ENCODE measurements at places on chromosomes 7 and 10. TPM values are rescaled to one million over a fixed set of nuclear protein-coding genes. Genes with fewer than 3 reads are reported as not detected.

- DNase-seq, result no peak
Observed at GRCh38 chr7:19110776-19111175, 6.7 kb downstream of the TWIST1 start.

The RADIL gene
- 1.4 TPM for total RNA-seq

DNA sequence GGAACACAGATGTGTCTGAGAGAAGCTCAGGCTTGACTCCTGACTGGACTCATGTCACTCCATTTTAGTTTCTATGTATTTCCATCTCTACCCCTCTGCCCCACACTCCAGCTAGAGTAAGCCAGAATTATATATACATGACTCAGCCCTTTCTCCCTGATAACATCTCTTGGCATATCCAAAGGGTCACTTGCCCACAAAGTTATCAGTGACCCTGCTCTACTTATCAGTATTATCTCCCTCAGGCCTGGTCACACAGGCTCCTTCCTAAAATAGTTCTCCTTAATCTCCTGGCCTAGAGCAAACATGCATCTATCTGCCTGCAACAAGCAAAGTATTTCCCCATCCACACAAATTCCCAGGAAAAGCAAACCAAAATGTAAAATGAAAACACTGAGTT, 598.3 kb downstream of the SUGCT start:
- DNase-seq, result no peak

GRCh38 chr10:79339266-79339665, 8.0 kb upstream of the PPIF start:
- DNase-seq, result no peak

The LDB3 gene
- 0.31 TPM for total RNA-seq

DNA sequence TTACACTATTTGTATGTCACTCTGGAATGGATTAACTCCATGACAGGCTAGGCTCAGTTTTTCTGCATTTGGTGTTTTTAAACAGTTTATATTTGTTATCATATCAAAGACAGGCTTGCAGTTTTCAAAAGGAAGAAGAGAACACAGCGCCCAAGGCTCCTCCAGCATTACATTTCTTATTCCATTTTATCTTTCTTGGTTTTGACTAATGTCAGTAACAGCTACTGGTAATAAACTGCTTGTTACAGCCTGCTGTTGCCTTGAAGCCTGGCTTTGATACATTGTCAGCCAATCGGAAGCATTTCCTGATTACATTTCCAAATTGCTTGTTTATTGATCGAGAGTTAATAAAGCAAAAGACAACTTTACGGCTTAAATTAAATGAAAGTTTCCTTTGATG, 166.0 kb upstream of the MDFIC start:
- no peak for DNase-seq

GRCh38 chr7:119748991-119749390, 524.0 kb upstream of the KCND2 start:
- no peak for DNase-seq

DNA sequence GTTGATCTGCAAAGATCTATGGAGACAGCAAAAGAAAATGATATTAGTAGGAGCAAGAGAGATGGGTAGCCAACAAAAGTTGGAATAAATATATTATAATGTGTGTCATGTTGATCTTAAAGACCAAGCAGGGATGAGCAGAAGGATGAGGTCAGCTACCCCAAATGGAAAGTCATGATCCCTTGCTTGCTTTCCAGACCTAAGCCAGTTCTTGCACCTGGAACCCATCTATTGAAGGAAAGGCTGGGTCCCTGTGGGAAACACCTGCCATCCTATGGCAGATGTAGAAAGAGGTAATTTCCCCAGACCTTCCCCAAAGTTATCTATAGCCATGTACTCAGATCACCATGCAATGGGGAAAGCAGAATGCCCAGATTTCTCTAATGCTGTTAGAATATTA, 52.5 kb downstream of the LYZL2 start:
- DNase-seq, result no peak

- DNase-seq, result no peak
Observed at GRCh38 chr10:1089017-1089689, 33.0 kb downstream of the WDR37 start.

DNA sequence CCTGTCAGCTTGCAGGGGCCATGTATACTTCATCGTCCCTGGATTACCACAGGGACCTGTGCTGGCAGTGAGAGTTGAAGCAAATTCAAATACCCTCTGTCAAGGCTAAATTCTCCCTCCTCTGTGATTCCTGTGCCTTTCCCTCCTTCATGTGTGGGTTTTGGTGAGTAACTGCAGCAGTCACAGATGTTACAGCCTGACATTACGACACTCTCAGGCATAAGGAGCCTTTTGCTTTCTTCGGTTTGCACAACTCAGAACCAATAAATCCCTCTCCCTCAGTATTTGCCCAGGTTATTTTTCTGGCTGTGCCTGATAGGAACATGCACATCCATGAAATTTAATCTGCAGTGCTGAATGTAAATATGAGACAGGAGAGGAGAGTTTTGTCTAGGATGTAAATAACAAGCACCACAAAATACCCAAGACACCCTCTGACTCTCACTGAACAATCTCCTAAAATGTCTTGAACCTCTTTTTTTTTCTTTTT, 997.2 kb upstream of the GHITM start:
- no peak for DNase-seq

GRCh38 chr10:63164166-63164623, 31.1 kb downstream of the NRBF2 start:
- DNase-seq, result no peak

The PRKAR2B gene
- total RNA-seq, result 9.6 TPM

GRCh38 chr7:76165973-76166403, 35.7 kb upstream of the SRRM3 start:
- no peak for DNase-seq

DNA sequence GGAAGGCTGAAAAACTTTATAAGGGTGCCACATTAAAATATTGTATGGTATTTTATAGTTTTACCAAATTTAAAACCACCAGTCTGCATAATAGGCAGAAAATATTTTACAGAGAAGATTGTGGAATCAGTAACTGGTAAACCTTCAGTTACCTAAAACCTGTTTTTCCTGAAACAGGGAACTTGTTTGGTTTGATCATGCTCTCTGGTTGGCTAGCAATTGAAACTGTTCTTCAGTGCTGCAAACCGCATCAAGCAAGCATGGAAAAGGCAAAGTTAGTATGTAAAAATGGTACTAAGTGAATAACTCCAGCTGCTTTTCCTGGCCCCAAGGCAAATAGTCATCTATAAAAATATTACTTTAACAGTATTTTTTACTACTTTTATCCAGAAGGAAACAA, 316.9 kb upstream of the LRRN3 start:
- no peak for DNase-seq

GRCh38 chr7:73585196-73585595, 6.8 kb upstream of the TBL2 start:
- DNase-seq, result no peak

The HKDC1 gene
- total RNA-seq, result 37.8 TPM

The IKZF1 gene
- 11.2 TPM for total RNA-seq

GRCh38 chr10:50988792-50989191, 85.5 kb upstream of the PRKG1 start:
- no peak for DNase-seq

DNA sequence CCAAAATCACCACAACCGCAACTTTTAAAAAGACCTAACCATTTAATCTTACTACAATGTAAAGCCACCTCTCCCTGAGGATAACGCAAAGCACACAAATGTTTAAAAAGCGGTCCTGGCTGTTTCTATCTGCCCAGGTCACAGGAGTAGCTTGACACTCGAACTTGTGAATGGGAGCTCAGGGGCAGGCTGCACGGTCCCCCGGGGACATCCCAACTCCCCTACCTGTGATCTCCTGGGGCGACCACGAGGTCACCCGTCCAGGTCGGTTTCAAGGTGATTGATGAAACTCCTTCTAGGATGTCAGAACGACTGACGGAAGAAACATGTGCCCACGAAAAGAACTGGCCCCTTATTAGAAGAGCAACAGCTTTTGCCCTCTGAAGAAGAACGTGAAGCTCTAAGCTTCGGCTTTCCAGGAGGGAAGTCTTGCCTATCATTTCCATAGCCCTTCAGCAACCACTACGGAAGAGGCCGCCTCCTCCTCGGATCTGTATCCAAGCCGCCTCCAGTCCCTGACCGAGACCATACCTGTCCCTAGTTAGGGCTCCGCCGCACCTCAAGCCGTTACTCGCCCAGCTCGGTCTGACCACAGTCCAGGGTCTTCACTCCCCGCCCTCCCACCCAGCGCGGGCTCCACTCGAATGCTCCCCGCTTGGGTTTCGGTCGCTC, 459 bp downstream of the CYCS start:
- no peak for DNase-seq

- peak; percentile 22 for DNase-seq
Observed at GRCh38 chr10:130301021-130301892, 165.1 kb downstream of the GLRX3 start.

DNA sequence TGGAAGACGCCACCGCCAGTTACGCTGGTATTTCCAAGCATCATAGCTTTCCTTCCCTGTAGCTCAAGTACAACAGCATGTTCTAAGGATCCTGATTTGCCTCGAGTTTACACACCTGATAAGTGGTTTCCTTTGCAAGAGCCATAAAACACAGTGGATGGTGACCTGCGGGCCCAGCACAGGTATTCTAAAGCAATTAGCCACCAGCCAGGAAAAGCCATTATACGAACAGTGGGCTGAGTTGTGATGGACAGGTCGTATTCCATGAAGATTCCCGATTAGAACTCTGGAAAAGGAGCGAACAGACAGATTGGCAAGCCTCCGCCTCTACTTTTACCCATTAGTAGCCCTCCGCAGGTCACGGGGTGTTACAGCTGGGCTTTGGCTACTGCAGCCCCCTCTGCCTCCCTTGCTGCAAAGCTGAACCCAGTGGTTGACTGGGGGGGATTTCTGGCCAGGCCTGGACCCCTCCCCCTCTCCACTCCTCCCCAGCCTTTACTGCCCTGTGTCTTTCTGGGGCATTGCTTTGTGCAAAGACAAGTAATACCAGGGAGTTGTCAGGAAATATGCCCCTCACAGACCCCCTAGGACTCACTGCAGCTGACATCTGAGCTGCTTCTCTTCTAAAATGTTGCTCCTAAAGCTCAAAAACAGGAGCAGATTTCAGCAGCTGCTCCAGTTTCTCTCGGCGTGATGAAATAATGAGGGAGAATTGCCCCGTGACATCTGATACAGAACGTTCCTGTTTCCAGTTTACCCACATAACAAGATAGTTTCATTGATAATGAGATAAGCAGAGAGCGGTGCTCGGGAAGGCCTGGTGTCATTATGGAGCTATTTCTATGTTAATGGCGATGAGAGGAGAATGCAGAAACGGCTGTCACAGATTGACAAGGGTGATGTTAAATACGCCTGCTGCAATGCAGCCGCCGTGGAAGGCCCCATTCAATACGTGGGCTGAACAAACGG, 214.4 kb downstream of the CCSER2 start:
- no peak for DNase-seq

Data from left colon (tissue), 2 donors.